ENCODE measurements at places on chromosomes 3 and 15.

- no peak for DNase-seq
Measured at GRCh38 chr15:46174122-46174521, 539.3 kb downstream of the SQOR start.

DNA sequence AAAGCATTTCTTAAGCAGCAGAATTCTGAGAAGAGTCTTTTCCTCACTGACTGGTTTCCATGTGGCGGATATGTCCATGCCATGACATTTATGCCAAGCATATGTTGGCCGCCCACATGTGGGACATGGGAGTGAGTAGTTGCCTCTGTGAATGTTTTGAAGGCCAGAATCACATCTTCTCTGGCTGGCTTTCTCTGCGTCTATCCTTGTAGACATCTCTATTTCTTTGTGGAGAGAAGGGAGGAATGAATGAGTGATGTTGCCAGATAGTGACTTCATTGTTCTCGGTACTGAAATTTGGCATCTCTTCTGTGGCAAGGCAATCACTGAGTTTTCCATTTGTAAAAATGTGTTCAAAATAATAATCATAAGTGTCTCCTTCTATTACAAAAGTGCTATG is 316.0 kb downstream of the CLSTN2 start:
- no peak for DNase-seq

- no peak for DNase-seq
Measured at GRCh38 chr3:60176614-60177013, 1074.6 kb downstream of the FHIT start.

- no peak for DNase-seq
Measured at GRCh38 chr3:152322756-152323155, 54.0 kb downstream of the MBNL1 start.

DNA sequence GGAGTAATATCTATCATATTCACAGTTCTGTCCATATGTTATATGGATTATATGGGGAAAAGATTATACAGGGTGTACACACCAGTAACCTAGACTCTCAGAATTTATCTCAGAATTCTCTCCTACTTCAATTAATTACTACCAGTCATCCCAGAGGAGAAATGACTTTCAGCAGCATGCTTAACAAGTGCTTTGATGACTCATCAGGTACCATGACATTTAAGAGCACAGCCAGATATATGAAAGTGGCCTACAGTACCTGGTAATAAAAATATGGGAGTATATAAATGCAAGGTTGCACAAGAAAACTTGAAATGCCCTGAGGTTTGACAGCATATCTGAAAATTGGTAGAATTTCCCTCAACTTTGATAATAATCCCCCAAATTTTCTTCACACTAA is 1273.0 kb downstream of the OTOL1 start:
- no peak for DNase-seq

GRCh38 chr3:56971816-56972215 is 88.6 kb upstream of the SPATA12 start:
- no peak for DNase-seq

DNA sequence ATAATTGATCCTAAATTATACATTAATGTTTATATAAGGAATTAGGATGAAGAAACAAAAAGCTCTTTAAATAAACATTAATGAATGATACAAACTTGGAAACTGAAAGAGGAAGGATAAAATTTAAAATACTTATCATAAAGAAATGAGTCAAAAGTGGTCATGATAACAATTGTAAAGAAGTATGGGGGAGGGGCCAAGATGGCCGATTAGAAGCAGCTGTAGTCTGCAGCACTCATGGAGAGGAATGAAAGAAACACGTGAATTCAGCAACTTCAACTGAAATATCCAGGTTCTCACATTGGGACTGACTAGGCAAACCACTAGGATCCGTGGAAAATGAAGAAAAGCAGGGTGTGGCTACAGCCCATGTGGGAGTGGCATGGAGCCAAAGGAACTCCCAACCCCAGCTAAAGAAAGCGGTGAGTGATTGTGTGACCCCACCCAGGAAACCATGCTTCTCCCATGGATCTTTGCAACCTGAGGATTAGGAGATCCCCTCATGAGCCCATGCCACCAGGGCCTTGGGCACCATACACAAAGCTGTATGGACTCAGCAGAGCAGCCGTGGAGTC is 13.1 kb upstream of the CP start:
- no peak for DNase-seq

- DNase-seq = no peak
Measured at GRCh38 chr3:139388821-139389551, 461 bp downstream of the COPB2 start.

- no peak for DNase-seq
Measured at GRCh38 chr3:53357458-53357857, 10.1 kb upstream of the DCP1A start.

DNA sequence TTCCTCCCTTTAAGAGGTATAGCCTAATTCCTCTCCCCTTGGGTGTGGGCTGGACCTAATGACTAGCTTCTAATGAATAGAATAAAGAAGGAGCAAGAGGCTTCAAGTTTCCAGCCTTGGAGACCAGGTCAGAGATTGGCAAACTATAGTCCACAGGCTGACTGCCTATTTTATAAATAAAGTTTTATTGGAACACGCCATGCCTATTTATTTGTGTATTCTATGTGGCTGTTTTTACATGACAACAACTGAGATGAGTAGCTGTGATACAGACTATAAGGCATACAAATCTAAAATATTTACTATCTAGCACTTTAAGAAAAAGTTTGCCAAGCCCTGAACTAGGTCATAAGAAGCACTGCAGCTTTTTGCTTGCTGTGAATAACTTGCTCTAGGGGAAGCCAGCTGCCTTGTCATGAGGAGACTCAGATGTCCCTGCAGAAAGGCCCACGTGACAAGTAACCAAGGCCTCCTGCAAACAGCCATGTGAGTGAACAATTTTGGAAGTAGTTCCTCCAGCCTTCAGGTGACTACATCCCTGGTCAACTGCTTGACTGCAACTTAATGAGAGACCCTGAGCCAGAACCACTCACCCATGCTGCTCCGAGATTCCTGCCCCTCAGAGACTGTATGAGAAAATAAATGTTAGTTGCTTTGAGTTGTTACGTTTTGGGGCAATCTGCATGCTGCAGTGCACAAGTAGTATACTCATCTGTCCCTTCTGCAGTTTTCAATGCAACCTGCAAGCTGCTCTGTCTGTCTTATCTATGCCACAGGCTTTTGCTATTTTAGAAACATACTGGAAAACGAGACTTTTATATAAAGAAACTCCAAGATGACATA is 21.1 kb upstream of the MAP3K13 start:
- DNase-seq = no peak

- no peak for DNase-seq
Measured at GRCh38 chr3:114223143-114223542, 14.2 kb downstream of the ZNF80 start.

DNA sequence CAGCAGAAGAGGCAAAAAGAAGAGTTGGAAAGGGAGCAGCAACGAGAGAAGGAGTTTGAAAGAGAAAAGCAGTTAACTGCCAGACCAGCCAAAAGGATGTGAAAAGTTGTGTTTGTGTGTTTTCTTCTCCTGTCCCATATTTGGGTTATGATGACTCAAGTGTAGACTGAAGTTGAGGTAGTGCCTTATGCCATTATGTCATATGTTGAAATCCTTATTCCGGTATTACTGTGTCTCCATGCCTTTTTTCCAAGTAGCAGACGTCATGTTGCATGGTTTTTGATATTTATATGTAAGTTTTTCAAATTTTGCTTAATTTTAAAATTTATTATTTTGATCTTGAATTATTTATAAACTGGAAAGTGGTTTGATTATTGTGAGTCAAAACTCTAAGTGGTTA is 19.2 kb downstream of the BLOC1S6 start:
- DNase-seq = no peak

GRCh38 chr15:31255732-31256377 is 70.8 kb upstream of the KLF13 start:
- DNase-seq = no peak

DNA sequence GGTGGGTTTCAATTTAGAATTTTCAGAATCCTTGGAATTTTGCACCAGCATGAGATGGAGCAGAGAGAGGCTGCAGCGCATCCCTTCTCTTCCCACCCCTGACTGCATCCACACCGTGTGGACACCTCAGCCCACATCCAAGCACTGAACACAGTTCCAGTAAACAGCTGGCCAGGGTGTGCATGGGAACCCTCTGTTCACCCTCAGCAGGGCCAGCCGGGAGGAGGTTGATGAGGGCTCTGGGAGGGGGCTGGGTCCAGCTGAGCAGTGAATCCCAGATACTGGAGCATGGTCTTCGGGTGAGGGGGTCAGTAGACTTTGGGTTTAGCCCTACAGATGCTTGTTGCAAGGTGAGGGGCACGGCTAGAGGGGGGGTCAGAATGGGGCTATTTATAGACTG is 85.8 kb downstream of the RPLP1 start:
- no peak for DNase-seq

GRCh38 chr3:114697401-114697800 is 403.6 kb downstream of the TIGIT start:
- no peak for DNase-seq

- no peak for DNase-seq
Measured at GRCh38 chr3:126961191-126961790, 21.6 kb upstream of the PLXNA1 start.

GRCh38 chr3:146888176-146888575 is 283.0 kb upstream of the PLSCR5 start:
- DNase-seq = no peak

- DNase-seq = no peak
Measured at GRCh38 chr15:100934166-100934565, 15.0 kb downstream of the LRRK1 start.

GRCh38 chr15:85625856-85626255 is 168.9 kb downstream of the KLHL25 start:
- DNase-seq = no peak

GRCh38 chr15:101455291-101456025 is 34.0 kb downstream of the PCSK6 start:
- DNase-seq = no peak

- DNase-seq = no peak
Measured at GRCh38 chr3:139533781-139534454, 5.6 kb downstream of the RBP1 start.

- no peak for DNase-seq
Measured at GRCh38 chr3:188133219-188133618, 20.7 kb upstream of the LPP start.

DNA sequence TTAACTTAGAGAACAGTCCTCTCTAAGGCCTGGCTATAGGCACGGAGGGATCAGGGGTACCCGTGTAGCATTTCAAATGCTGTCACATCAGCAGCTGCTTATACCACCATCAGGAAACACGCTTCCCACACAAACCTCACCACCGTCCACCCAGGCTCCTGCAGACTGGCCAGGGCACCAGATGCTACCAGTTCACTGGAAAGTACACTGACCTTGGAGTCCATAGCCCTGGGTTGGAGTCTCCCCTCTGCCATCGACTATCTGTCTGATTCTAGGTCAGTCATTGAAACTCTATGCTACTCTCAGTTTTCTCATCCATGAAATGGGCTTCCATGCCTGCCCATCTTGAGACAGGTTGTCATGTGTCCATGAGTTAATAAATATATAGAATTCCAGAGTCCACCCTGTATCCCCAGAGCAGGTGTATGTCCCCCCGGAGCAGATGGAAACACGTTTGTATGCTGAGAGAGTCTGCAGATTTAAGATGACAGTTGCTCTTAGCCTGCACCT is 156.0 kb upstream of the SMAD3 start:
- no peak for DNase-seq

DNA sequence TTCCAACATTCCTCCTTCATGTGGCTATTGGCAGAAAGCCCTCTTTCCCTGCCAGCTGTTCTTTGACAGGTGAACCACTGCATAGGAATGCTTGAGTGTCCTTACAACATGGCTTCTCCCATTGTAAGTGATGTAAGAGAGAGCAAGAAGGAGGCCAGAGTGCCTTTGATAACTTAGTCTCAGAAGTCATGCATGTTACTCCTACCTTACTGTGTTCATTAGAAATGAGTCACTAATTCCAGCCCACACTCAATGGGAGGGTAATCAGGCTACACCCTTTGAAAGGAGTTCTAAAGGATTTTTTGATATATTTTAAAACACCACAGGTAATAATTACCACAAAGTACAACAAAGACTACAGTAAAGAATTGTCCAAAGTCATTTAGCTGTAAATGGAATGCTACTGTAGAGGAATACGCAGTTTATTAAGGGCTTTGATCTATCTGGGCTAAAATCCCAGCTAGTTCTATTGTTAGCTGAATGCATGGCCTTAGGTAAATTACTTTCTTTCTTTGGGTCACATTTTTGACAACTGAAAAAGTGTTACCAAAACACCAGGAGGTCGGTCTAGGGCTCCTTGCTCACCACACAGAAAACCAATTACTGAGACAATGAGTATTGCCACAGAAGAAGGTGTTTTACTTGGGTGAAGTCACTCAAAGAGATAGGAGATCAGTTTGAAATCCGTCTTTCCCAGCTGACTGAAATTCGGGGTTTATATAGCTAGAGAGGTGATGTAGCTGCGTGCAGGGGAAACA is 154.9 kb downstream of the GRM7 start:
- DNase-seq = no peak

- no peak for DNase-seq
Measured at GRCh38 chr3:183576487-183577107, 21.1 kb upstream of the KLHL6 start.

- DNase-seq = no peak
Measured at GRCh38 chr3:193225302-193226125, 15.5 kb upstream of the PLAAT1 start.

- no peak for DNase-seq
Measured at GRCh38 chr15:48603123-48603500, 42.4 kb downstream of the FBN1 start.

- DNase-seq = no peak
Measured at GRCh38 chr15:93179072-93179471, 90.1 kb upstream of the RGMA start.

- DNase-seq = peak; percentile 73
Measured at GRCh38 chr15:74725845-74726773, 781 bp upstream of the CYP1A1 start.

DNA sequence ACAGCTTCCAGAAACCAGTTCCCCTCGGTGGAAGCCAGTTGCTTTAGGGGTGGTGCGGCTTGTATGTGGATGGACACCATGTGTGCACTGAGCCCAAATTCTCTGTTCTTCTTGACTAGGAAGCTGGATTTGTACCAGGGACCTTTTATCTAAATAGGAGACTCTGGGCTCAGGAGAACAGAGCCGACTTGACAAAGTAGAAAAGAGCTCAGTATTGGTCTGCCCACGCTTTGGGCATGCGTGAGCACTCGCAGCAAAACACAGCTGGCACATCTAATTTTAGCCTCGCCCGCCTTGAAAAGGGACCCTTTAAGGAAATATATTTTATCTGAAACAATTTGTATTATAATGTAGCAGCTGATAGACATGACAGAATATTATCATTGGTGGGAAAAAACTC is 1.1 kb upstream of the RBMS3 start:
- DNase-seq = no peak

DNA sequence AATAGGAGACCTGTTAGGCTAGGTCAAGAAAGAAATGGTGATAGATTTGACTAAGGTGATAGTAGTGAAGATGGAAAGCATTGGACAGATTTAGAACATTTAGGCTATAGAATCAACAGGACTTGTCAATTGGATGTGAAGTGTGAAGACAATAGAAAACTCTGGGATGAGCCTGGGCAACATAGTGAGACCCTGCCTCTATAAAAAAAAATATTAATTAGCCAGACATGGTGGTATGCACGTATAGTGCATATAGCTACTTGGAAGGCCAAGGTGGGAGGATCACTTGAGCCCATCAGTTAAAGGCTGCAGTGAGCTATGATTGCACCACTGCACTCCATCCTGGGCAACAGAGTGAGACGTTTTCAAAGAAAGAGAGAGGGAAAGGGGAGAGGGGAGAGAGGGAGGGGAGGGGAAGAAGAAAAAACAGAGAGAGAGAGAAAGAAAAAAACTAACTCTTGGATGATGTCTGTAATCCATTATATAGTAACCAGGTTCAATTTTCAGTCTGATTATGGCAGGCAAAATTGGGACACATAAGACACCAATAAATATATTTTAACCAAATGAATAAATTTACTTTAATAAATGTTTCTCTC is 9.6 kb downstream of the SENP8 start:
- no peak for DNase-seq
